Mammary epithelial cell (primary cell): ENCODE measurements at places on chromosomes 13 and 19. TPM values are rescaled to one million over a fixed set of nuclear protein-coding genes. Genes with fewer than 3 reads are reported as not detected.

NCLN gene
- polyA plus RNA-seq: 91.0 TPM

TNFSF9 gene
- polyA plus RNA-seq: 20.5 TPM

C1QTNF9B gene
- polyA plus RNA-seq: not detected

DNA sequence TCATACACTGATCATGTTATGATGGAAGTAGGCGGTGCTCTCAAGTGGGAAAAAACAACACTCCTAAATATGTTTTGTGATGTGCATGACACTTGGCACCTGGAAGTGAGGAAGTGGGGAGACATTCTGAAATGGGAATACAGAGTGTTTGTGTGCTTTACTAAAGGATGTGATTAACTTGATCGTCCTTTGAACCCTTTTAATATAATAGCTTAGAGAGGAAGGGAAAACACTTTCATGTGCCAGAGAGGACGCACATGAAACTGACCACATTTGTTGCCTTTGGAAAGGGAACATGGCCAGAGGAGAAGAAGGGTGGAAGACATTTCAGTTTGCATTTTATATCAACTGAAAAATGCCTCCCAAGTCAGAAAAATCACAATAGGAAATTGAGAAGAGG, 31.4 kb downstream of the SMAD9 start:
- no peak for DNase-seq

- DNase-seq: no peak
Observed at GRCh38 chr19:16898361-16899015, 9.7 kb downstream of the F2RL3 start.

- DNase-seq: peak; percentile 61
Observed at GRCh38 chr19:39408392-39409207, 2.0 kb downstream of the ZFP36 start.

- no peak for DNase-seq
Observed at GRCh38 chr13:54593504-54593903, 1564.9 kb downstream of the OLFM4 start.

DNA sequence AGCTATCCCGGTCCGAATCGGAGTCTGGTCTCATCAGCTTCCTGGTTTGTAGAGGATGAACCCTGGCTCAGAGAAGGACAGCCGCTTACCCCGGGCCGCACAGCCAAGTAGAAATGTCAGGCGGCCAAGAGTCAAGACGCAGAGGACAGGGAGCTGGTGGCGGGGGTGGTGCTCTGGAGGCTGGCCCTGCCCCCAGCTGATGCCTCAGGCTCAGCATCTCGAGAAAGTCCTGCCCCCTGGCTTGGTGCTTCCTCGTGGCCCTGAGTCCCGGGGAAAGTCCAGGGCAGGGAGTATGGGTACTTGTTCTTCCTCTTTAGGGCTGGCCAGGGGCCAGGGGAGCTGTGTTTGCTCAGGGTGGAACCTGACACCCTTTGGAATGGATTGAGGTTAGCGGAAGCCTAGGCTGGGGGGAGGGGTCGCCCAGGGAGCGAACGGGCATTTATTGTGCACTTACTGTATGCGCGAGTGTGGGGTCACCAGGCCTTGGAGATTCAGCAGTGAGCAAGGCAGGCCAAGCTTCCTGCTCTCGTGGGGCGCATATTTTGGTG, 2.2 kb downstream of the TJP3 start:
- peak; percentile 64 for DNase-seq

DNA sequence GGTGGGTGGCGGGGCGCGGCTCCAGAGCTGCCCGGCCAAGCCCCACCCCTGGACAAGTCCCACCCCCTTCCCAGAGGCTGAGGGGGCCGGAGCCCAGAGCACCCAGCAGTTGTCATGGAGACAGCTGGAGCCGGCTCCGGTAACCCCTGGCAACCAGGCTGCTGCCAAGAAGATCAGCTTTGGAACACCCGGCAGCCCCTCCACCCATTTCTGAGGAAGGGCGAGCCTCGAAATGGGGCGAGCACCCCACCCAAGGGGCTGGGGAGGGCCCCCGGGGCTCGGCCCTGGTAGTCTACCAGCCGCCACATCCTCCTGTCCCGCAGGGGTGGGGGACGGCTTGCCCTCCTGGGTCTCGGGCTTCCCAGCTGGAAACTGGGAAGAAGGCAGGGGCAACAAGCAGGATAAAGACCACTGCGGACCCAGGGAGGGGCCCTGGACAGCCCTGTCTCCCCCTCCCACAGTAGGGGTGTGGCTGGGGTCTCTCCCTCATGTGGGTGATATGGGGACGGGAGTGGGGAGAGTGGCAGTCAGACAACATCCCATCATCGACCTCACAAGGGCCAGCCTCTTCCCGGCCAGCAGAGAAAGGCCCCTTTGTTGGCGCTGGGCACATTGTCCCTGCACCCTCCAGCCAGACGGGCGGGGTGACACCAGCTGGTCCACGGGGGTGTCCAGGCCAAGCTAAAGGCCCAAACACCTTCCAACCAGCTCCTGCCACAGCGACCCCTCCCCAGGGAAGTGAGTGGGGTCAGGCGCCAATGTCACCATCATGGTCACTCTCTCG, 1.5 kb downstream of the CERS1 start:
- no peak for DNase-seq

DNA sequence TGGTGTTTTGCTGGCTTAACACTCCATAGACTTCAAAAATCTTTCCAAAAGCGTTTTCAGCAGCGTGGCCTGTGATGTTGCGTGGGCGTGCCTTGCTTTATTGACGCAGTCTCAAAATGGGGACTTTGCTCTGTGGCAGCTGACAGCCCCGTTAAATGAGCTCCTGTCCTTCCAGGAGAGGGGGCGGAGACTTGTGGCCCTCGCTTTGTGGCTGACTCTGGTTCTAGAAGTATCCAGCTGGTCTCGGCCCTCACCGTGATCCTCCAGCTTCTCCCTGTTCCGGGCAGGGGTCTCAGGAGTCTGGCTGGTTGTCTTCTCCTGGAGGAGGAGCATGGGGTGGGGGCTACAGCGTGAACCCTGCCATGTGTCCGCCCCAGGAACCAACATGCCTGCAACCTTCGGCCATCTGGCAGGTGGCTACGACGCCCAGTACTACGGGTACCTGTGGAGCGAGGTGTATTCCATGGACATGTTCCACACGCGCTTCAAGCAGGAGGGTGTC, 8.4 kb upstream of the ZNF554 start:
- no peak for DNase-seq

GRCh38 chr13:36778083-36778671, 40.8 kb upstream of the RFXAP start:
- DNase-seq: peak; percentile 27

DNA sequence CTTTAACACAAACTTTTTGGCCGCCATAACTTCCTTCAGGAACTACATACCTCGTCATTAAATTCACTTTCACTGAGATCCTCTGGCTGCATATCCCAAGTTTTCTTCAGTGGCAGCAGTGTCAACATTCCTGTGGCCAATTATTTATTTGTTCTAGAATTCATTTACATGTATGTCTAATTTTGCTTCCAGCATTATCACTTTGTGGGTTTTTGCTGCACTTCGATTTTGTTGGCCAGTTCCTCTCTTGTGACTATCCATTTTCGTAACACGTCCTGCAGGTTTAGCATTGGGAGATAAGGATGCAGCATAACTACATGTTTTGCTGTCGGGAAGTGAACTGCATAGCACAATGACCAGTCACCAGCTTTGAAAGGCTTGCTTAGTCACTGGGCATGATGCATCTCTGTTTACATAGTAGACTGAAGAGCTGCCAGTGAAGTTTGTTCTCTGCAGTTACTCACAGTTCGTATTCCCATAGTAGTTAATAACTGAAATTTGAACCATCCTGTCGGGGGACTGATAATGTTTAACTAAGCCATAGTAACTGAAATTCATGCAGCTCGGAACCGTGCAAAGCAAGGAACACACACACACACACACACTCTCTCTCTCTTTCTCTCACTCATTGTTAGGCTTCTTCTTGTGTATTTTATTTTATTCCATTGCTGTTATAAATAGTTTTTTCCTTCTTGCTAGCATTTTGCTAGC, 28.3 kb downstream of the ZNF507 start:
- peak; percentile 96 for DNase-seq

- no peak for DNase-seq
Observed at GRCh38 chr13:99335603-99336002, 28.4 kb upstream of the GPR183 start.

DNA sequence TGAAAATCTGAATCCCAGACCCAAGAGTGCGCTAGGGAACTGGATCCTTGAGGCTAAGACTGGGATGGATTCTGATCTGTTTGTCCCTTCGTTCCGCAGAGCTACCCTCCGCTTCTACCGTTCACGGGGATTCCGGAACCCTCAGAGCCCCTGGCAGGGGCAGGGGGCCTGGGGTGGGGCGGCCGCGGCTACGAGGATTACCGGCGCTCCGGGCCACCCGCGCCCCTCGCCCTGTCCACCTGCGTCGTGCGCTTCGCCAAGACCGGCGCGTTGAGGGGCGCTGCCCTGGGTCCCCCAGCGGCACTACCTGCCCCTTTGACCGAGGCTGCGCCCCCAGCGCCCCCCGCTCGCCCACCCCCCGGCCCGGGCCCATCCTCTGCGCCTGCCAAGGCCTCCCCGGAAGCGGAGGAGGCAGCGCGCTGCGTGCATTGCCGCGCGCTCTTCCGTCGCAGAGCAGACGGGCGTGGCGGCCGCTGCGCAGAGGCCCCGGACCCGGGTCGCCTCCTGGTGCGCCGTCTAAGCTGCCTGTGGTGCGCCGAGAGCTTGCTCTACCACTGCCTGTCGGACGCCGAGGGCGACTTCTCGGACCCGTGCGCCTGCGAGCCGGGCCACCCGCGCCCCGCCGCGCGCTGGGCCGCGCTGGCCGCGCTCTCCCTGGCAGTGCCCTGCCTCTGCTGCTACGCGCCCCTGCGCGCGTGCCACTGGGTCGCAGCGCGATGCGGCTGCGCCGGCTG, 7.1 kb downstream of the SPRED3 start:
- no peak for DNase-seq

- peak; percentile 26 for DNase-seq
Observed at GRCh38 chr13:28819046-28819730, 951 bp upstream of the MTUS2 start.

GRCh38 chr19:51356159-51356801, 9.9 kb downstream of the ETFB start:
- no peak for DNase-seq

ZNF701 gene
- 5.1 TPM for polyA plus RNA-seq

DNA sequence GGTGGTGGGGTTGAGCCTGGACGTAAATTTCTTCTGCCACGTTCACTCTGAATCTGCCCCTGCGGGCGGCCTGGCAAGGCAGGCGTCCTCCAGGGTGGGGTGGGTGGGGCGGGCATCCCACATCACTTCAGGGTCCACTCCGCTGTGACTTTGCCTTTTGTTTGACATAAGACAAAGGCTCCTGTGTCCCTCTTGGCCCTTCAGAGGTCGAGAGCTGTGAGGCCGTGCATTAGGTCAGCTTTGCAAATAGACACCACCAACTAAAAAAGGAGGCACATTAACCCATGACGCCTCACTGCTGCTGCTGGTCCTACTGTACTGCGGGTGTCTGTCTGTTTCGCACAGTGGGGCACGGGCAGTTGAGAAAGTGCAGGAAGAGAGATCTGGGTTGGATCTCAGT, 10.5 kb upstream of the ZNF536 start:
- DNase-seq: no peak

GRCh38 chr13:45940061-45940460, 88.5 kb upstream of the SIAH3 start:
- DNase-seq: no peak

GRCh38 chr13:114143806-114144605, 11.6 kb upstream of the RASA3 start:
- no peak for DNase-seq

DNA sequence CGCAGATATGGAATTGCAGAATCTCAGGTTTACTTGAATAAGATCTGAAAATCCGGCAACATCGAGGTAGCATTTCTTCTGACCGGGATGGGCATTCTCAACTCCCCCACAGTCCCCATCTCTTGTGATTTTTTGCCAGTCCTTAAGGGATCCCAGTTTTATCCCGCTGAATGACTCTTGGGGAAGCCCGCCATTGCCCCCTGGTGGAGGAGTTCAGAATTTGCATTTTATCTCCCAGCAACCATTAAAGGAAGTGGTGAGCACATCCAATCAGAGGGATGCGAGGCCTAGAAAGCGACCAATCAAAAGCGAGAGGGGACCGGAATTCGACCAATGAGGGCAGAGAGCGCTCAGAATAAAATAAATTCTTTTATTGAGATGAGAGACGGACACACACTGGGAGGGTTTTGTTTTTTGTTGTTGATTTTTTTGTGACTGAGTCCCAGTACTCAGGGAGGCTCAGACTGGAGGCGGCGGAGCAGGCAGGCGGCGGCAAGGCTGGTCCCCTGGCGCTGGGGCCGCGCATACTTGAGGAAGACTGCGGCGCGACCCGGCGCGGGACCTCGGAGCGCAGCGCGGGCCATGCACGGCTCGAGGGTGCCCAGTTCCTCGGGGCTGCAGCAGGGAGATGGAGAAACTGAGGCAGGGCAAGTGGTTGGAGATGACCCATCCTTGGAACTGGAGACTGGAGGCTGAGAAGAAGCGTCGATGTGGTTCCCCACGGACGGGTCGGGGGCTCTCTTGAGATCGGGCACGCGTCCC, 3.9 kb upstream of the TTC9B start:
- peak; percentile 78 for DNase-seq

DNA sequence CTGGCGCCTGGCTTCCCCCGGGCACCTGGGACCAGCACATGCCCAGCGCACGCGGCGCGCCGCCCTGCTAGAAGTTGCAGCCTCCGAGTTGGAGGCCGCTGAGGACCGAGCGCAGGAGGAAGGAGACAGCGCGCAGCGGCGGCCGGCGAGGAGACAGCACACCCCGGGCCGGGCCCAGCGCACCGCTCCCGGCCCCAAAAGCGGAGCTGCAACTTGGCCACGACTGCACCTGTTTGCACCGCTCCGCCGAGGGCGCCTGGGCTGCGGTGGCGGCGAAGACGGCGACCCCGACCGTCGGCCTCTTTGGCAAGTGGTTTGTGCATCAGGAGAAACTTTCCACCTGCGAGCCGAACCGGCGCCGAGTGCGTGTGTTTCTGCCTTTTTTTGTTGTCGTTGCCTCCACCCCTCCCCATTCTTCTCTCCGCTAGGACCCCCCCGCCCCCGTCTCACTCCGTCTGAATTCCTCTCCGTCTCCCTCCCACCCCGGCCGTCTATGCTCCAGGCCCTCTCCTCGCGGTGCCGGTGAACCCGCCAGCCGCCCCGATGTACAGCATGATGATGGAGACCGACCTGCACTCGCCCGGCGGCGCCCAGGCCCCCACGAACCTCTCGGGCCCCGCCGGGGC, at the start of gene SOX1:
Gene SOX1, plus strand, starts transcription at position 34 of the 626 bp plus-strand sequence. Its CDS starts 510 bp downstream, at position 544.
- DNase-seq: no peak

DAND5 gene
- 0.07 TPM for polyA plus RNA-seq
